ENCODE measurements at places on chromosomes 1 and 21.

GRCh38 chr1:244583358-244583982 lies 69.5 kb upstream of the DESI2 start:
- DNase-seq = no peak

DNA sequence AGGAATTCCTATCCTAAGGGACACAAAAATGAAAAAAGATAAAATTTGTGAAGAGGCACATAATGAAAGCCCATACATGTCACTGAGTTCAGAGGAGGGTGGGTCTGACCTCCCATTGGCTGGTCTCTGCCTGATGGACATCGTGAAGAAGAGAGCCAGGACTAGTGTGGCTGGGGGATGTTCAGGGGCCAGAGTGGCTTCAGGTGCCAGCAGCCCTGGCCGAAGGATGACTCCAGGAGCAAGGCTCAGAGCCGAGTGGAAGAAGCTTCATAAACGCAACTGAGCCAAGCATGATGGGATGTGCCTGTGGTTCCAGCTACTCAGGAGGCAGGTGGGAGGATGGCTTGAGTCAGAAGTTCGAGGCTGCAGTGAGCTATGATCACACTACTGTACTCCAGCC lies 56.9 kb upstream of the ATP5PO start:
- DNase-seq = no peak

GRCh38 chr1:116325922-116326321 lies 47.1 kb upstream of the ATP1A1 start:
- DNase-seq = no peak

DNA sequence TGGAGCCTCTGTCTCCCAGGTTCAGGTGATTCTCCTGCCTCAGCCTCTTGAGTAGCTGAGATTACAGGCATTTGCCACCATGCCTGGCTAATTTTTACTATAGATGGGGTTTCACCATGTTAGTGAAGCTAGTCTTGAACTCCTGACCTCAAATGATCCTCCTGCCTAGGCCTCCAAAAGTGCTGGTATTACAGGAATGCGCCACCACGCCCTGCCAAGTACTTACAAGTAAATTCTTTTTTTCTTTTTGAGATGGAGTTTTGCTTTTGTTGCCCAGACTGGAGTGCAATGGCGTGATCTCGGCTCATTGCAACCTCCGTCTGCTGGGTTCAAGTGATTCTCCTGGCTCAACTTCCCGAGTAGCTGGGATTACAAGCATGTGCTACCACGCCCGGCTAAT lies 42.5 kb downstream of the RPRD2 start:
- no peak for DNase-seq

GRCh38 chr1:1100296-1100695 lies 15.6 kb downstream of the C1orf159 start:
- DNase-seq = no peak

GRCh38 chr1:58583496-58583895 lies 6.4 kb upstream of the TACSTD2 start:
- DNase-seq = no peak

GRCh38 chr1:22689505-22689904 lies 21.1 kb upstream of the EPHB2 start:
- DNase-seq = peak; percentile 88

DNA sequence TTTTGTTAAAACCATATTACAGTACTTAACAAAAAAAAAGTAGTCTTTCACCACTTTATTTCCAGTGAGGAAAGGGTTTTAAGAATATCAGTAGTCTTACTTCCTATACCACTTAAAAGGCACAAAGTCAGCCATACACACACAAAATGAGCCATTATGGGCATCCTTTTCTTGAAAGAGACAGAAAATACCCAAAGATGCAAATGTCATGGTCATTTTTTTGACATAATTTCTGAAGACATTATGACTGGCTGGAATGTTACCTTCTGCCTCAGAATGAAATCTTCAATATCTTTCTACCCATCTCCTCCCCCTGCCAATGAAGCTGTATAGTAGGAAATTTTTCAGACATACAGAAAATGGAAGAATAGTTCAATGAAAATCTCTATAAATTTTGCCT lies 237.7 kb downstream of the SLC45A1 start:
- no peak for DNase-seq

DNA sequence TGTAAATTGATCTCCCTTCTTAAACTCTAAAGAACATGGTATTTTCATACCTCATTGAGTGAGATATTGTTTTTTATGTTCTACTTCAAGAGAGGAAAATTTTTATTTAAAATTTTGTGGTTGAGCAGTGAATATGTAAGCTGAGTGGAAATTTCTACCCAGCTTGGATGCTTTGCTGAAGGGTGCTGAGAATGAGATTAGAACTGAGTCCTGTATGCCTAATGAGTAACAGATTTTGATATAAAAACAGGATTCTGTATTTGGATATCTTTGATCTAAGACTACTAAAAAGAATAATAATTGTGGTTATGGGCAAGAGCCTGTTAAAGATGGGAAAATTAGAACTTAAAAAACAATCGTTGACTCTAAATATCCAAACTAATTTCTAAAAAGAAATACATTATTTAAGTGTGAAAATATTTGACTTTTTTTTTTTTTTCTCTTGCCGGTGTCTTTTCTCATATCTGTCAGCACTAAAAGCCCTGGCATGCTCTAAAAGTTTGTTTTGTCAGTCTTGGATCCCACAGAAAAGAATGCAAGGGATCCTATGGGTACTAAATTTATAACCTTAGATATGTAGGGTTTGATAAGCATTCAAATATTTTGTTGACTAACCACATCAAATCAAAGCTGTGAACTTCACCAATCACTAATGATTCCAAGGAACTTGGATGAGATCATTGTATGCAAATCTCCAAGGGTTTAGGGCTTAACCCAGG lies 652.3 kb downstream of the PTPRC start:
- no peak for DNase-seq

DNA sequence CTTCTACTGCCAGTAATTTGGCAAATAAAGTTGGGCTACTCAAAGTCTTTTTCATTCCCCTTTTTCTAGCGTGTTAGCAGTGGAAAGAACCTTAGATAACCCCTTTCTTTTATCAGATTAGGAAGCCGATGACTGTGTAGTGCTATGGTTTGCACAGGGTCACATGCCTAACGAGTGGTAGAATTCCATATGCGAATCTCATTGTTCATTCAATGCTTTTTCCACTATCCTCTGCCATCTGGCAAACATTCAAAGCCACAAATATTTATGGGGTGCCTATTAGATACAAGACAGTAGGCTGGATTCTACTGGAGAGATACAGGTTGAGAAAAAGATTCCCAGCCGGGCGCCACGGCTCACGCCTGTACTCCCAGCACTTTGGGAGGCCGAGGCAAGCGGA lies 14.9 kb upstream of the IER5 start:
- DNase-seq = peak; percentile 75

GRCh38 chr21:44778499-44778911 lies 23.1 kb downstream of the UBE2G2 start:
- DNase-seq = no peak

DNA sequence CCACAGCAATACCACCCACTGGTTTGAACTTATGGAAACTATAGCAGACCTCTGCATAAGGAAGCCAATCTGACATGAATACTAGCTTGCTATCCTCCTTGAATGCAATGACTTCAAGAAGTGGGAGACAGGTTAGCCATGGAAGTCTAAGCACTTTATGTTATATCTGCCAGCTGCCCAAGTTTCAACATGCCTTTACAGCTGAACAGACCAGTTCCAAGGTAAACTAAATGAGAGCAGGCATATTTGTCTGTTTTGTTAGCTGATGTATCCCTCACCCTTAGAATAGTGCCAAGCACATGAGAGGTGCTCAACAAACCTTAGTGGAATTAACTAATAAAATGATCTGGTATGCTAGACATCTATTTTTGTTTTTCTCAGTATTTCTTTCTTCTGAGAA lies 65.1 kb downstream of the ALG14 start:
- no peak for DNase-seq

GRCh38 chr1:111176678-111177077 lies 23.8 kb downstream of the DENND2D start:
- no peak for DNase-seq

DNA sequence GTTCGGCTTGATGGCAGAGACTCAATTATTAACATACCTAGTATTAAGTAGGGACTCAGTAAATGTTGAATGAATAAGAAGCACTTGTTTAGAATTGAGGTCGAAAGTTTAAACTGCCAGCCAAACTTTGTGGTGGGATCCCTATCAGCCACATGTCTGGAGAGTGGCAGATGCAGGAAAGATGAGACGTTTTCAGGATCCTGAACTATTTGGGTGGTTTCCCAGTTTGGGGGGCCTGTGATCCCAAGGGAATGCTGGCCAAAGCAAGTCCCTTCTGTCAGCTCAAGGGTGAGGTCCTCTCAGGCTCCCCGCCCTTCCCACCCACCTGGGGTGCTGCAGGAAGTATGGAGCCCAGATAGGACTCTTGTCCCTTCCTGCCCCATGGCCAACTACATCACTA lies 38.6 kb downstream of the KCNC4 start:
- DNase-seq = no peak

DNA sequence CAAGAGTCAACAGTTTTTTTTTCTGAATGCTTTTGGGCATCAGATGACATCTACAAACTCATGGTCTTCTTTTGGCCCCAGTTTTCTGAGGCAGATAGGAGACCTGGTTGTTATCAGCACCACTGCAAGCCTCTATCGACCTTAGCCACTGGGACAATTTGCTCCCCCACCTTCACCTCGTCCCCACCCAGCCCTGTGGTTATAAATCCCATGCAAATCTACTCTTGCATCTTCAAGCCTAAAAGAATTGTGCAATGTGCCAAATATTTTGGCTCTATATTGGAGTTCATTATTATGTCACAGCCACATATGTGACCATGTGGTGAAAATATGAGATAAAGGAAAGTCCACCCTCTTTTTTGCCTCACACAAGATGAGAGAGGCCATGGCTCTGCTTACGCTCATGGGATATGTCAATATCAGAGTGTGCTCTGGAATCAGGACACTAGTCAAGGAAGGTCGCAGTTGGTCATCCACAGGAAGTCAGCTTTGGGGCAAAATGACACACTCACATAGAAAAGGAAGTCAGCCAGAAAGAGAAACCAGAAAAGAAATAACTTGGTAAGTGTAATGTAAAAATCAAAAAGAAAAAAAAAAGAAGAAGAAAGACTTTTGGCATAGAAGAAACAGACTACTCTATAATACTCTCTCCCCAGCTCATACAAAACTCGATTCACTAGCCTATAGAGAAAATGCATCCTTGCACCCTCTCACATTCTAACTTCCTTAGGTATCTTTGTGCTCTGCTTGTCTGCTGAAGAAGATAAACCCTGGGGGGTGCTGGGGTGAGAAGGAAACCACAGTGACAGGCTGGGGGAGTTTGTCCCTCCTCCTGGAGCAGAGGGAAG lies 21.2 kb downstream of the SLC30A10 start:
- DNase-seq = no peak

DNA sequence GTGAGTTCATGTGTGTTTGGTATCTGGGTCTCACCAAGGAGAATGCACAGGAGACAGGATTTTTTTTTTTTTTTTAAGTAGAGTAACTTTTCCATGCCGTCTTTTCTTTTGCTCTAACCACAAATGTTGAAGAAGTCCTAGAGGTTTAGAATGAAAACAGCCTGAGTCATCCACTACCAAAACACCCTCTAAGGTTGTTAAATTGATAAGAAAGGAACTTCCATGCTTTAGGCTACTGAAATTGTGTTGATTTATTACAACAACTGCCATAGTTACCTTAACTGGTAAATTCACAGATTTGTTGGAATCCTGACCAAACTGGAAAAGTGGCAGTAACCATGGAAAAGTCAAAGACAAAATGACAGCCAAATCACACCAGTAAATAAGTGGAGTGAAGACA lies 375.6 kb downstream of the AMY1C start:
- DNase-seq = no peak

GRCh38 chr21:21463456-21463855 lies 465.2 kb downstream of the NCAM2 start:
- no peak for DNase-seq

GRCh38 chr21:14533499-14534428 lies 12.4 kb downstream of the SAMSN1 start:
- DNase-seq = peak; percentile 36

GRCh38 chr1:31855038-31855845 lies 39.4 kb upstream of the SPOCD1 start:
- DNase-seq = peak; percentile 50

DNA sequence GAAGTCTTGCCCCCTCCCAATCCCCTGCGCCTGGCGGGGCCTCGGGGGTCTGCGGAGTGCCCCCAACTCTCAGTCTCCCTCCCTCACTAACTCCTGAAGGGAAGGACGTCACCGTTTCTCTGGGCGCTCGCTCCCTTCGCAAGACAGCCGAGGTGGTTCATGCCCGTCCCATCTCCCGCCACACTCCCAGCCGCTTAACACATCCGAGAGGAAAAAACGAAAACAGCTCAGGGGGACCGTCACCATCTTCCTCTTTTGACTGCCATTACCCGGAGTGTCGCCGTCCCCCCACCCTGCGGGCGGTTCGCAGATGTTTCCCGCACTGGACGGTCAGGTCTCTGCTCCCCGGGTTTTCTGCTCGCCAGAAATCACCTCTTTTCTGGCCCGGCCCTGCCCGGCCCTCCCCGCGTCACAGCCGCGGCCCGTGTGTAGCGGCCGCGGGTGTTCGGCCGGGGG lies 532 bp downstream of the ERO1B start:
- DNase-seq = peak; percentile 31

- DNase-seq = no peak
Measured at GRCh38 chr1:234665975-234666605, 56.1 kb upstream of the IRF2BP2 start.

GRCh38 chr1:53060579-53060978 lies 1.4 kb upstream of the PODN start:
- no peak for DNase-seq

DNA sequence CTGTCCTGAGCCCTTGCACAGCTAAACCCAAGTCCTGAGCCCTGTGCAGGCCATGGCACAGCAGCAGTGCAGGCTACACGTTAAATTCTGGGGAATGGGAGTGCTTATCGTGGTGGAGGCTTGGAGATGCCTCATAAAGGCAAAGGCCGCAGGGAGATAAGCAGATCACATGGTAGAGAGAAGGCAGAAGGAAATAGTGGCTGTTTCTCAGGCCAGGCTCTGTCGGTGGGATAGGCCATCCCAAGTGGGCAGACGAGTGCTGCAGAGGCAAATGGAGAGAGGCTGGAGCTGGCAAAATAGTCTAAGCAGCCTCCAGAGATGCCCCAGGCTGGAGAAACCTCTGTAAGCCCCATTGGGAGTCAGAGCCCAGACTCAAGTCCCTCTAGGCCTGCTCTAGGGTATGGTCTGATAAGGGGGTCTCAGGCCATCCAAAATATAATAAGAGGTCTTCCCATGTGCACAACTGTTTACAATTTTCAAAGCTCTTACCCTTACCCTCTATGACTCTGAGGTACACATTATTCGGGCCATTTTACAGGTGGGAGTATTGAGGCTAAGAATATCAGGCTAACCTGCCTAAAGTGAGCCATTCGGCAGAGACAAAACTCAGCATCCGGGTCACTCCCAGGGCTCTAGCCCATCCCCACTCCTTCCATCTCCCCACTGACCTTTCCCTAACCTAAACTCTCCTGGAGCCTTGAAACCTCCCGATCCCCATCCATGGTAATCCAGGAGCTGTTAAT lies 79.6 kb downstream of the NKAIN1 start:
- DNase-seq = no peak

DNA sequence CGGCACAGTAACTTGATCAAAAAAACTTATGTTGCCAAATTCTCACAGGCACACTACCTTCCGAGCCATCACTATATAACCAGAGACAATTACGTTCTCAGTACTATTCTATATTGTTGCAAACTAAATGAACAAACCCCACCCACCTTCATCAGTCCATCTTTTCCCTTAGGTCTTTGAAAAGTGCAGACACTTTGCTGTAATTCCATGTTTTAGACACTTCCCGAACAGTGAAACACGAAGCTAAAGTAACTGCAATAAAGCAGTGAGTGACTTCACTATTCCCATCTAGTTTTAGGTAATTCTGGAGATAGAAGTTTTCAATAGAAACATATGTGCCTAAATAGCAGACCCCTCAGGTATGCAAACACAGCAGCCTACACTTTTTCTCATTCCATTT lies 7.7 kb downstream of the SFPQ start:
- DNase-seq = no peak
